ENCODE measurements at places on chromosomes 13 and 19.
A peak's percentile ranks its signal among the peaks of the same experiment; 100 is the strongest.

- DNase-seq, result peak; percentile 78
These were observed 14.7 kb downstream of the CDX2 start for GRCh38 chr13:27954406-27954851.

- DNase-seq, result peak; percentile 68
These were observed 69.6 kb downstream of the STK24 start for GRCh38 chr13:98507282-98507797.

GRCh38 chr19:3360421-3361383, 5.7 kb upstream of the NFIC start:
- no peak for DNase-seq

GRCh38 chr19:41443813-41444455, 978 bp downstream of the ERICH4 start:
- no peak for DNase-seq

DNA sequence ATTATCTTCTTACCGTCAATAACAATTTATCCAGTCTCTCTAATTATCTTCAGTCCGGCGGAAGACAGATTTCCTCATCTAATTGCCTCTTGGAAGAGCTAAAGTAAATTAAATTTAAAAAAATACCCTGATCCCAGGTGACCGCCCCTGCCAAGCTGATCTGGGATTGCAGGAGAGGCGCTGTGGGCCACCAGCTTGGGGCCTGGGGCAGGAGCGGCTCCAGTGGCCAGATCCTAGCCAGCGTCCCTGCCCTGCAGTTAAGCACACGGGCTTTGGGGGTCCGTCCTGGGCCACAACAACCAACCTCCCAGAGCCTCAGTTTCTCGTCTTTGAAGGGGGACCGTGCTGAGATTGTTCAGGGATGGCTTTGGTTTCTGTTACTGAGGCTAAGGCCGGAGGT, 12.4 kb upstream of the TMEM255B start:
- DNase-seq, result no peak

- peak; percentile 48 for DNase-seq
These were observed 36.8 kb downstream of the RAB20 start for GRCh38 chr13:110524541-110525257.

GRCh38 chr19:17862711-17863519, 3.2 kb downstream of the RPL18A start:
- DNase-seq, result no peak

GRCh38 chr13:74090397-74090796, 43.8 kb downstream of the KLF12 start:
- DNase-seq, result no peak

- DNase-seq, result no peak
These were observed 28.2 kb upstream of the FBL start for GRCh38 chr19:39874404-39874803.

GRCh38 chr19:33646306-33646705, 24.6 kb downstream of the CHST8 start:
- no peak for DNase-seq

DNA sequence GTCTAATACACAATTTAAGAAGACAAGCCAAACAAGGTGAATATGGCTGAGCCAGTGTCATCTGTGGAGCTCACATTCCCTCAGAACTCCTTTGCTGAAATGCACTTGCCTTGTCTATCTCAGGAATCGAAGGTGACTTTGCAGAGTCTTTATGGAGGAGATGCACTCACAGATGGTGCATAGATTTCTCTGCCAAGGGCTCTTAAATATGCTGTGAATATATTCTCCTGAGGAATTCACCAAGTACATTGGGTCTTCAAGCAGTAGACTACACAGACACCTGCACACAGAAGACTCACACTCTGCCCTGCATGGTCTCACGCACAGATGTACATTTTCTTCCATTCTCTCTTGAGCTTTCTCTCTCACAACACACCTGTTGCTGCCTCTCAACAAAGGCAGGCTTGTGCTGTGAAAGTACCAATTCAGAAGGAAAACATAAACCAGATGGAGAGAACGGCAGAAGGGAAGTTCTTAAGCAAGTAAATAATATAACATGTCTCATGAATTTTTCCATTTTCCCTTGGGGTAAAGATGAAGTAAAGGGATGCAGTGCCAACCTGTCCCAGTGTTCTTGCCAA, 174.7 kb downstream of the DLEU7 start:
- no peak for DNase-seq

DNA sequence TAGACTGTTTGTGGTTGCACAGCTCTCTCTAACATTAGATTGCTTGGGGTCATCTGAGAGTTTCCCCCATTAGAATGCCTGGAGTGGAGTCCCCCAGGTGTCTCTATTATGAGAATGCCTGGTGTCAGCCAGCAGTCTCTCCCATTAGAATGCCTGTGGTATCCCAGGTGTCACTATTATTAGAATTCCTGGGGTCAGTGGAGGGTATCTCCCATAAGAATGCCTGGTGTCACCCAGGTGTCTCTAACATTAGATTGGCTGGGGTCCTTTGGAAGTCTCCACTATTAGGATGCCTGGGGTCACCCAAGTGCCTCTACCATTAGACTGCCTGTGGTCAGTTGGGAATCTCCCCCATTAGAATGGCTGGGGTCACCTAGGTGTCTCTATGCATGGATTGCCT, 1495.1 kb downstream of the UQCRFS1 start:
- DNase-seq, result no peak

GRCh38 chr13:27038323-27038722, 133.3 kb downstream of the USP12 start:
- DNase-seq, result no peak

GRCh38 chr13:101917475-101917810, 465.0 kb downstream of the ITGBL1 start:
- DNase-seq, result peak; percentile 86

GRCh38 chr13:109569958-109570711, 216.2 kb downstream of the IRS2 start:
- no peak for DNase-seq

DNA sequence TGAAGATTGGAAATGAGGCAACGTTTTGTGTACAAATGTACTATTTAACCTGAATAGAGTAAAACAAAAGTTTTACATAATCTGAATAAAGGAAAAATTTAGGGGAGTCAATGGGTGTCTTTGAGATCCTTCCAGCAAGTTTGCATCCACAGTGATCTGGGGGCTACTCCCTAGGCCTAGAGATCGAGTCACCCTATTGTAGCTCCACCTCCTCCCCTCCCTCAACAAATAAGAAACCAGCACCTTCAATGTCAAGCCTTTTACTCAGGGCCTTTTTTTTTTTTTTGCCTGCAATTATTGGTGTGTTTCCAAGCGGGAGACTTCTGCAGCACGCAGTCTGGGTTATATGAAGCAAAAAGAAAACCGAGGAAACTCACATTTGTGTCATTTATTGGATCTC, 16.3 kb upstream of the RAP2A start:
- DNase-seq, result no peak

- no peak for DNase-seq
These were observed 767 bp upstream of the GADD45B start for GRCh38 chr19:2475018-2475701.

- DNase-seq, result no peak
These were observed 8.0 kb downstream of the LILRB4 start for GRCh38 chr19:54670576-54671357.

- no peak for DNase-seq
These were observed 43.2 kb downstream of the N4BP2L2 start for GRCh38 chr13:32495429-32495828.

DNA sequence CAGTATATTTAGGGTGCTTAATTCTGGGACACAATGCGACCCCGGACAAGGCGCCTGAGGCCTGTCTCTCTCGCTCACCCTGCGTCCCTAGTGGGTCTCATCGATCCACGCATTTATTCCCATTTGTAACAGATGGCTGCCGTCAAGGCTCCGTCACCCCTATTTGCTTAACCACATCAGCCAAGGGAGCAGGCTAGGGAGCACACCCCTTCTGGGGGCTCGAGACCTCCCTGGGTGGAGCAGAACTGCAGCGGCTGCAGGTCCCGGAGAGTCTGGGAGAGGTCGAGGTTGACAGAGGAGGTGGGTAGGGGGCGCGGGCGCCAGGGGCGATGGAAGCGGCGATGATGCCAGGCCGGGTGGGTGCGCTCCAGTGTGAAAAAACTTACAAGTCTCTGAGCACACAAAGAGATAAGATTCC, 507 bp downstream of the ALG5 start:
- peak; percentile 6 for DNase-seq

GRCh38 chr13:60146471-60146870, 17.3 kb downstream of the DIAPH3 start:
- no peak for DNase-seq

- no peak for DNase-seq
These were observed 158.1 kb downstream of the ZNF486 start for GRCh38 chr19:20325151-20325550.

DNA sequence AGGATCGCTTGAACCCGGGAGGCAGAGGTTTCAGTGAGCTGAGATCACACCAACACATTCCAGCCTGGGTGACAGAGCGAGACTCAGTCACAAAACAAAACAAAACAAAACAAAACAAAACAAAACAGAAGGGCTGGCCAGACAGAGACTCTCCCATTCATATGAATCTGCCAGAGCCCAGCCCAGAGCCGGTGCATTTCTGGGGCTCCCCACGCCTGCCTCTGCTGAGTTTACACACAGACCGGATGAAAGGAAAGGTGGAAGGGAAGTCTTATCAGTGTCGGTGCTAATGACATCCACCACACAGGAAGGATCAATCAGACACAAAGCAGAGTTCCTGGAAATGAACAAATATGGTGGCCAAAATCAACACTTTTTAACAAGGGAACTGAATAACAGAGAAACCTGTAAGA, 6.8 kb downstream of the TRAPPC6A start:
- no peak for DNase-seq

- no peak for DNase-seq
These were observed 1192.2 kb downstream of the UQCRFS1 start for GRCh38 chr19:28020619-28021258.

- no peak for DNase-seq
These were observed 708.6 kb upstream of the KLHL1 start for GRCh38 chr13:70816853-70817252.

GRCh38 chr13:102584434-102584833, 12.4 kb upstream of the TPP2 start:
- no peak for DNase-seq

DNA sequence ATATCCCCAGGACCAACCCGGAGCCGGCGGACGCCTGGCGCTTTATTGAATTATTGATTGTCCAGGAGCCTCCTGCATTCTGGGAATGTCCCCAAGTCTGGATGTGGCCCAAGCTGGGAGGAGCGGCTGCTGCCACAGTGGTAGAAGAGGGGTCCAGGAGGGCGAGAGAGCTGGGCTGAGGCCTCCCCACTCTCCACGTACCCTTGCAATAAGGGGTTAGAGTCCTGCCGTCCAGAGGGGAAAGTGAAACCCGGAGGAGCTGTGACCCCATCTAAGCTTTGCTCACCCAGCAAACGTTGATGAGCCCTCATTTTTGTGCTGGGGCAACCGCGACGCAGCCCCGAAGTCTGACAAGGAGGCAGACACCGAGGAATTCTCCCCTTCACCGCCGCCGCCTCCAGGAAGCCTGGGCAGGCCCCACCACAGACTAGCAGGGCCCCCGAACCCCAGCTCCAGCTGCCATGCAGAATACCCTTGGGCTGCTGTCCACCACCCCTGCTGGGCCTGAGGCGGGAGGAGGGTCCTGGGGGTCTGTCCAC, 1.4 kb upstream of the C2CD4C start:
- DNase-seq, result no peak

GRCh38 chr19:1112268-1113029, 8.7 kb downstream of the GPX4 start:
- DNase-seq, result no peak

- no peak for DNase-seq
These were observed 25.0 kb upstream of the SMAD9 start for GRCh38 chr13:36945078-36945477.

DNA sequence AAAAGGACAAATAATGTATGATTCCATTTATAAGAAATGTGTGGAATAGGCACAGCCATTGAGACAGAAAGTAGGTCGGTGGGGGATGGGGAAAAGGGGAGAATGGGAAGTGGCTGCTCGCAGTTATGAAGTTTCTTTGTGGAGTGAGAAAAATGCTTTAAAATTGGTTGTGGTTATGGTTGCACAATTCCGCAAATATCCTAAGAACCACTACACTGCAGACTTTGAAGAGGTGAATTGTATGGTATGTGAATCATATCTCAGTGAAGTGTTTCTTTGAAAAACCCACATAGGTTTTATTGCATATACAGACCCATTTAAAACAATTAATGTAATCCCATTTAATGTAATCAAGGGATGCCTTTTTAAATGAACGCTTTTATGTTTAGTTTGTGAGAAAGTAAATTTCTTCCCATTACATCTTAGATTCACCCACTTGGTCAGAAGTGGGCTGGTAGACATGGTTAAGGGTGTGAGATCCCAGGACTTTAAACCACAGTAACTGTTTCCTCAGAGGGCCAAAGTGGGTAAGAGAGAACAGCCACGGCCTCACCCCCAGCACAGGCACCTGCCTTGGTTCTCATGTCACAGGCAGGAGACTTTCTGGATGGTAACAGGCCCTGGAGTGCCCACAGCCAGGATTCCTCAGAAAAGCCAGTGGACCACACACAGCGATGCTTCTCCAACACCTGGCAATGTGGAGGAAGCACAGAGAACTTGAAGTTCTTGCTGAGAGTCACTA, 119.3 kb upstream of the GJB6 start:
- DNase-seq, result no peak

- DNase-seq, result no peak
These were observed 265.2 kb upstream of the MAB21L1 start for GRCh38 chr13:35741657-35742056.

- DNase-seq, result no peak
These were observed 159.0 kb downstream of the PAN3 start for GRCh38 chr13:28297341-28297740.

GRCh38 chr19:41998246-41999020, 4.4 kb upstream of the ATP1A3 start:
- DNase-seq, result peak; percentile 73

GRCh38 chr13:102195566-102196462, 206.0 kb downstream of the FGF14 start:
- DNase-seq, result no peak

DNA sequence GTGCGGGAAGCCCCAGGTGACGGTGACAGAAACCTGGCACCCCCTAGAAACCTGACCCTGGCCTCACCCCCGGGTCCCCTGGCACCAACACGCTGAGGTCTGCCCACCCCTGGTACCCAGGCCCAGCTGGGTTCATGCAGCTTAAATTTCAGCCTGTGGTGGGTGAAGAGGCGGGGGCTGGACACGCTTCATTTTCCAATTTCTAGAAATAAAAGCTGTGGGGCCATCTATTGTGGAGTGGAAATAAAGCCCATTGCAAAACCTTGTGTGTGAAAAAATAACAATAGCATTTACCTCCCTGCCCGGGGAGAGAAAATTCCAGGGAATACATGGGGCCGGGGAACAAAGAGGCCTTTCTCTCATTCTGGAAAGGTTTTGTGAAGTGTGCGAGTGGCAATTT, 7.5 kb upstream of the FUT5 start:
- no peak for DNase-seq

GRCh38 chr19:18985257-18985656, 44.2 kb upstream of the HOMER3 start:
- DNase-seq, result no peak

- no peak for DNase-seq
These were observed 159.5 kb upstream of the STARD13 start for GRCh38 chr13:33445024-33445423.
